ENCODE measurements at places on chromosomes 1 and 21.

DNA sequence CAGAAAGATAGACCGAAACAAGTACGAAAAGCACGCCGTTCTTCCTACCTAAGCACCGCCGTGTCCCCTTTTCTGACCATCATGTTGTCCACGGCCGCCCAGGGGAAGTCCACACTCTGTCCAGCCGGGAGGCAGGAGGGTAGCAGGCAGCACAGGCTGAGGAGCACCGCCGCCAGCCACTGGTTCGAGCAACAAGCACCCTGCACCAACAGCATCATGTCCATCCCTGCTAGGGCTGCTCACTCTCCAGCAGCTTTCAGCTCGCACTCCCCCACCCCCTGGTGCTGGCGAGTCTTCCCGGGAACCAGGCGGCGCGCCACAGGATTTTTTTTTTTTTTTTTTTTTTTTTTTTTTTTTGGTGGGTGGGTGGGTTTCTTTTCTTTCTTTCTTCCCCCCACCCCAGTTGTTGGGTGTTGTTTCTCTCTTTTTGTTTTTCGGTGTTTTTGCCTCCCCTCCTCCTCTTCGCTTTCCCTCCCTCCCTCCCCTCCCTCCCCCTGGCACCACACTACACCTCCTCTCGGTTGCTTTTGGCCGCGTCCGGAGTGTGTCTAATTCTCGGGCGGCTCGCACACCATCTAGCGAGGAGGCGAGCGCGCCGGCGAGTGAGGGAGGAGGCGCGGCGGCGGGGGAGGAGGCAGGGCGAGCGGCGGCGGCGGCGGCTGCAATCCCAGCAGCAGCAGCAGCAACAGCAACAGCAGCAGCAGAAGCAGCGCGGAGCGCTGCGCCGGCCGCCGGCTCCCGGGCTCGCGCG, at the start of gene NEGR1:
TSS of gene NEGR1 (minus strand) at position 269 of the 751 bp plus-strand sequence.
- DNase-seq, result peak; percentile 76

GRCh38 chr1:84600796-84601195, 26.6 kb upstream of the CTBS start:
- no peak for DNase-seq

DNA sequence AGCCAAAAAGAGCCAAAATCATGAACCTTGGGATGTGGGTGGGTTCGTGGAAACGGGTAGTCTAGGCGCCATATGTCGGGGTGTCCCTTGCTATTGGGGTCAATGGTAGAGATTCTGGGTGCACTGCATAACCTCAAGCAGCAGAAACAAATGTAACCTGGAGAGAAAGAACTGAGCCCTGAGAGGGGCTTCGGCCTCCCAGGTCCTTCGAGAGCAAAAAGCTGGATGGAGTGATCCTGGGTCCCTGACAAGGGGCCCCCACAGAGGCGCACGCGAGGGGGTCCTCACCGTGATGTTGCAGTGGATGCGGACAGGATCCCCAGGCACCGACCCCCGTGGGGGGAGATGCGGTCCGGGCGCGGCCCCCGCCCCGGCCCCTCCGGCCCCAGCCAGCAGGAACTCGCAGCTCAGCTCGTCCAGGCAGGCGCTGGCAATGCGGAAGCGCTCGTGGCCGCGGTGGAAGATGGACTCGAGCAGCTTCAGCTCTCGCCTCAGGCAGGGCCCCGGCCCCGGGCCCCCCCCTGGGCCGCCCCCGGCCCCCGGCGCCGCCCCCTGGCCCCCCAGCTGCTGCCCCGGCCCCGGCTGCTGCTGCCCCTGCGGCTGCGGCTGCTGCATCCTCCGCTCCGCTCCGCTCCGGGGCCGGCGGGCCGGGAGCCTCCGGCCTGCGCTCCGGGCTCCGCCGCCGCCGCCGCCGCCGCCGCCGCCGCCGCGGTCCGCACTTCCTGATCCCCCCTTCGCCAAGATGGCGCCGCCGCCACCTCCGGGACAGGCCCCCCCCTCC, at the start of gene UBE2Q1:
TSS of gene UBE2Q1 (minus strand) at position 724 of the 781 bp plus-strand sequence. CDS start at position 615, 109 bp downstream.
- DNase-seq, result no peak

- no peak for DNase-seq
Observed at GRCh38 chr1:46148318-46148717, 15.9 kb upstream of the PIK3R3 start.

- no peak for DNase-seq
Observed at GRCh38 chr1:41774471-41774990, 144.2 kb downstream of the HIVEP3 start.

Data from NCI-H1694 (cell line).